ENCODE measurements at places on chromosomes 12 and 14.

GRCh38 chr12:52370926-52371608, 3.8 kb upstream of the KRT85 start:
- DNase-seq: no peak

GRCh38 chr14:33370426-33370825, 431.7 kb downstream of the NPAS3 start:
- DNase-seq: no peak

GRCh38 chr12:62006076-62006732, 254.0 kb upstream of the USP15 start:
- DNase-seq: no peak

GRCh38 chr12:117885211-117885610, 83.6 kb downstream of the KSR2 start:
- DNase-seq: no peak

GRCh38 chr12:117052386-117053049, 46.7 kb downstream of the TESC start:
- no peak for DNase-seq

DNA sequence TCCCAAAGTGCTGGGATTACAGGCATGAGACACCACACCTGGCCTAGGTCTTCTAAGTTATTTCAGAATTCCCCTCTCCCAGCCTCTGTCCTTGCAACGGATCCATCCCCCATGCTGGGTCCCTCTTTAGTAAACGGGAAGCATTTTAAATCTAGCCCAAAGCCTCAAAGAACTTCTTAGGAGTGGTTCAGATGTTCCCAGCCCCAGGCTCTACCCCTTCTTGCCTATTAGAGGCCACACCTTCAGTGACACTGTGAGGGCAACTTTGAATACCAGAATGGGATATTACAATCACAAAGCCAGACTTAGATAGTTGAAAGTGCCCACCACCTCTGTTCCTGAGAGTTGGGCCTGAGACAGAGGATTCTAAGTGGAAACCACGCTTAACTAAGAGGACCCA, 18.1 kb upstream of the SPPL3 start:
- DNase-seq: no peak

- DNase-seq: no peak
Measured at GRCh38 chr12:109934026-109934425, 34.0 kb downstream of the TCHP start.

GRCh38 chr14:58770491-58770982, 132.8 kb downstream of the DACT1 start:
- no peak for DNase-seq

DNA sequence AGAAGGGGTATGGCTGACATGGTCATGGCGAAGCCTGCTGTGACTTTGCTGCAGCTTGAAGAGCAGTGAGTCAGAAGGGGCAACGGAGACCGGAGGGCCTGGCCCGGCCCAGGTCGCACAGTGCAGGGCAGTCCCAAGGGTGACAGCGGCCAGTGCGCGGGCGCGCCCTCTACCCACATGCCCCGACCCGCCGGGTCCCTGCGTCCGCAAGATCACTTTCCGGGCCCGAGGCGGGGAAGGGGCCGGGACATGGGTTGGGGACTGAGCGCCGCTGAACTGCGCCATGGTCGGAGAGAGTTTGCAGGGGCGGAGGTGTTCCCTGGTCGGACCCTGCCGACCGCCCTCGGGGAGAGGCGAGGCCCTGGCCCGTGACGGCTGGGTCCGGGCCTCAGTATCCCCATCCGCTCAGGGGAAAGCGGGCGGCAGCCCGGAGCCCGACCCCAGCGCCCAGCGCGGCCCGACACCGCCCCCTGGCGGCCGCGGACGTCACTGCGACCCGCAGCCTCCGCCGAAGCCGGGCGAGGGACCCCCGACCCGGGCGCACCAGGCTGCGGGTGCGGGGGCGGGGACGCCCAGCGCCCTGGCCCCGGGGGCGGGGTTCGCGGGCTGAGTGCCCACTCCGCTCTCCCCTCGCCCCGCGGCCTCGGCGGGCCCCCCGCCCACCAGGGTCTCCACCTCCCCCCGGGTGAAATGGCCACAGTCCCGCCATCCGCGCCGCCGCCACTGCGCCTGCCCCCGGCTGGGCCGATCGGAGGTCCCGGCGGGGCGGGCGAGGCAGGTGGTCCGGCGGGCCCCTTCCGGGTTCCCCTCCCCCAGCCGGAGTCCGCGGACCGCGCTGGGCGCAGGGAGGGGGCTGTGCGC, 7.2 kb upstream of the ANKRD9 start:
- DNase-seq: no peak
